ENCODE measurements at places on chromosomes 5 and 9.

DNA sequence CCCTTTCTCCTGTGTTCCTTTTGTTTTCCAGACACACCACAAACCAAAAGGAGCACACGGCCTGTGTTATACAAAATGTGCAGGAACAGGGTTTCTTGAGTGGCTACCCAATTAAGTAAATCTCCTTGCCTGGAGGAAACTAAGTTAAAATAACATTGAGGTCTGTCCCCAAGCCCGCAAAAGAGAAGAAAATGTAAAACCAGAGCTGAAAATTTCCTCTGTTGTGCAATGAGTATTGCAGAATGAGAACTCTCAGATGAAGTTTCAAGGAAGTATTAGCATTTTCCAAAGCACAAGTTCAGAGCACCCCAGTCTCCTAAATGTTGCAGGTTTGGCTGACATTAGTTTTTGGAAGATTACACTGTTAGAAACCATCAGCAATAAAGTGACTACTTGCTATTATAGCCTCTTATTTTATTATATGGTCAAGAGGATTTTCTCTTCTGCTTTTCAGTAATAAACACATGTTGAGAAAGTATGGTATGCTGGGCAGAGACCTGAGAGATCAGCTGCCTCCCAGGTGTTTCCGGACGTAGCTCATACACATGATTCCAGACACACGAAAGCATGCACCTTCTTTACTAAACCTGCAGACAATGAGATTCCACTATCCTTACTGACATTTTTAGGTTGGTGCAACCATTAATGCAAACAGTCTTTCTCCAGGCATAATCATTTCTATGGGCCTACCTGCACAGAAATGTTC is 161.3 kb downstream of the SNCAIP start:
- DNase-seq = no peak

DNA sequence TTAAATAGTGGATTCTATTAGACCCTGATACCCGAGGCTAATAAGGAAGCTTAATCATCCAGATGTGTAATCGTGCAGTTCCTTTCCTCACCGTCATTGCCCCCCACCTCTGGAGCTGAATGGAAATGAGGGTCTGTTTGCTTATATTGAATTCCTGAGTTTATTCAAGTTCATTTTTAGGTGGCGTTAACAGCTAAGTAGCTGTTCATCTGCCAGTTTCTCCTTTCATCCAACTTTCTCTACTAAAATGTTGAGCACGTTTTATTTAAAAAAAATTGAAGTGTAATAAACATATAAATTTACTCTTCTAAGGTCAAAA is 291.0 kb downstream of the DOCK8 start:
- no peak for DNase-seq

- no peak for DNase-seq
These were observed 81.8 kb upstream of the MAMDC2 start for GRCh38 chr9:69961843-69962242.

GRCh38 chr5:39176759-39177630 is 42.4 kb downstream of the FYB1 start:
- no peak for DNase-seq

- DNase-seq = no peak
These were observed 86.9 kb downstream of the NUDT12 start for GRCh38 chr5:103475629-103476240.

DNA sequence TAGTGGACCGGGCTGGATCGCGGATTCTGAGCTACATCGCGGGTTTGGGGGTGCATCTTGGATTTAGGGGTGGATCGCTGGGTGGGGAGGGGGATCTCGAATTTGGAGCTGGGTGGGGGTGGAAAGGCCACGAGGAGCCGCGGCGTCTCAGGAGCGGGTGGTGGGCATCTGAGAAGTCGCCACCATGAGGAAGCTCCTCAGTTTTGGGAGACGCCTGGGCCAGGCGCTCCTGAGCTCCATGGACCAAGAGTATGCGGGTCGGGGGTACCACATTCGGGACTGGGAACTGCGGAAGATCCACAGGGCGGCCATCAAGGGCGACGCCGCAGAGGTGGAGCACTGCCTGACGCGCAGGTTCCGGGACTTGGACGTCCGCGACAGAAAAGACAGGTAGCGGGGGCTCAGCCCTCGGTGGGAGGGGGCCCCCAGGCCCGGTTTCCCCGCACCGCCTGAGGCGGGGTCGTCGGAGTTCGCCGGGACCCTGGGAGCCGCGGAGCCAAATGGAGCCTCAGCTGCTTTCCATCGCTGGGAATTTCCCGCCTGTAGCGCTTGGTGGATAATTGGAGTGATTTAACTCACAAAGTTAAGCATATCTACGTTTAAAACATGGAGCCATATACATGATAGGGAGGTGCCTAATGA is 376 bp downstream of the ANKRD18B start:
- no peak for DNase-seq

DNA sequence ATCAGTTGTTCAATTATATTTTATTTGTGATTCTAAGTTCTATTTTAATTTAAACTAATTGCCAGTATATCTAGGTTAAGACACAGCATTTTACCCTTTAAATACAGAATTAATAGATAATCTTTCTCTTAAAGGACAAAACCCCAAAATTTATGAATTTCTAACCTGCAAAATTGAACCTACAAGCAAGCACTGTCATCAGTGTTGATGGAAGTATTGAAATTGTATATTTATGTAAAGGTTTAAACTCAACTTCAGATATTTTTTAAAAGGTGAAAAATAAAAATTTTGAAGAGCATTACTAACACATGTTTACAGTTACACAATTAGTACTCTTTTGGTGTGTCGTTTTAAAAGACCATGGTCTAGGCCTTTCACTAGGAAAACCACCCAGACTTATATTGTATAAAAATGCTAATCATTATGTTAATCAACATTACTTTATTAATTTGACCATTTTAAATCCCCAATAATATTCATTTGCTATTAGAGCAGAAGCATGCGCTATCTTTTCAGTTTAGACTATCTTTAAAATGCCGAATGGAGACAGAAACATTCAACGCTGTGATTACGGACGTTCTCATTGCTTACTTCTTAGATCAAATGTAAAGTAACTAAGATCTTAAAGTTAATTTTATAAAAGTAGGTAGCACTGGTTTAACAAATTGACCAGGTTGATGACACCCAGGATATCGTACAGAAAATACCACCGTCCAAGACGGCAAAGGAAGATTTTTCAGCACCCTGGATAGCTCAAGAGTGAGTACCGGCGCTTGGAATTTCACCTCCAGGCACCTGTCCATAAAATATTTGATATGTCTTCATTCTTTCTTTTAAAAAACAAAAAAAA is 3.2 kb downstream of the OTP start:
- DNase-seq = no peak

- no peak for DNase-seq
These were observed 58.4 kb upstream of the SHC3 start for GRCh38 chr9:89236955-89237573.

DNA sequence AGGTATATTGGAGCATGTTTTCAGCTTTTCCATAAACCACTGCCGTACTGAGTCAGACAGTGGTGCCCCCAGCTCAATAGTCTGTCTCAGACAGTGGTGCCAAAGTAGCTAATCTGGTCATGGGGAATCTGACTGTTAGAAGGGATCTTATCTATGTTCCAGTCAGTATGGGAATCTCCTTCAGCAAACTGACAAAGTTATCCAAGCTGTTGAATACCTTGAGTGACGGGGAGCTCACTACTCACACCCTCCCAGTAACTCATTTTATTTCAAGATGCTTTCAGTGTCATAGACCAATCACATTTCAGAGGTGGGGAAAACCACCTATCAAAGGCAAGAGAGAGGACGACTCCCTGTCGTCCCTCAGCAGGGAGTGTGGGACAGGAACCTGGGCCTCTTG is 18.7 kb downstream of the ANKS6 start:
- no peak for DNase-seq

GRCh38 chr9:32258482-32258881 is 126.0 kb upstream of the ACO1 start:
- no peak for DNase-seq

- no peak for DNase-seq
These were observed 72.5 kb downstream of the NDFIP1 start for GRCh38 chr5:142181096-142181495.

GRCh38 chr5:103601314-103601713 is 38.7 kb upstream of the NUDT12 start:
- no peak for DNase-seq

- no peak for DNase-seq
These were observed 139.4 kb upstream of the IRX1 start for GRCh38 chr5:3456121-3456681.

DNA sequence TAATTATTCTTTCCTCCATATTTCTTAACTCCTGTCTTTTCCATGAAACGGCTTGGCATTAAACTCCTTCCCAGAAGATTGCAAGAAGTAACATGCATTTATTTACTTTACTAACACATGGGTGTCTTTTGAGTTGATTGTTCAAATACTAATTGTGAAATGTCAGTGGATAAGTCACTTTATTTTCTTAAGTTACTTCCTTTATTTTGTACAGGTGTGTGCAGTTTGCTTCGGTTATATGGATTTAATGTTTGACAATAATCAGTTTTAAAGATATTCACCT is 761 bp upstream of the SHOC1 start:
- no peak for DNase-seq

DNA sequence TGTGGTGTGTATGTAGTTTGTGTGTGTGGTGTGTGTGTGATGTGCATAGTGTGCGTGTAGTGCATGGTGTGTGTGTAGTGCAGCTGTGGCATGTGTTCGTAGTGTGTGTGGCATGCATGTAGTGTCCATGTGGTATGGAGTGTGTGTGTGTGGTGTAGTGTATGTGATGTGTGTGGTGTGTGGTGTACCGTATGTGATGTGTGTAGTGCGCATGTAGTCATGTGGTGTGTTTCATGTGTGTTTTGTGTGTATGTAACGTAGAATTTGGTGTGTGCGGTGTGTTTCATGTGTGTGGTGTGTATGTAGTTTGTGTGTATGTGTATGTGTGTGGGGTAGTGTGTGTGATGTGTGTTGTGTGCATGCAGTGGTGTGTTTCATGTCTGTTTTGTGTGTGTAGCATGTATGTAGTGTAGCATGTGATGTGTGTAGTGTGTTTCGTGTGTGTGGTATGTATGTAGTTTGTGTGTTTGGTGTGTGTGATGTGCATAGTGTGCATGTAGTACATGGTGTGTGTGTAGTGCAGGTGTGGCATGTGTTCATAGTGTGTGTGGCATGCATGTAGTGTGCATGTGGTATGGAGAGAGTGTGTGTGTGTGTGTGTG is 40.7 kb downstream of the SYK start:
- no peak for DNase-seq

- no peak for DNase-seq
These were observed 102.0 kb upstream of the RAPGEF1 start for GRCh38 chr9:131841765-131842318.

DNA sequence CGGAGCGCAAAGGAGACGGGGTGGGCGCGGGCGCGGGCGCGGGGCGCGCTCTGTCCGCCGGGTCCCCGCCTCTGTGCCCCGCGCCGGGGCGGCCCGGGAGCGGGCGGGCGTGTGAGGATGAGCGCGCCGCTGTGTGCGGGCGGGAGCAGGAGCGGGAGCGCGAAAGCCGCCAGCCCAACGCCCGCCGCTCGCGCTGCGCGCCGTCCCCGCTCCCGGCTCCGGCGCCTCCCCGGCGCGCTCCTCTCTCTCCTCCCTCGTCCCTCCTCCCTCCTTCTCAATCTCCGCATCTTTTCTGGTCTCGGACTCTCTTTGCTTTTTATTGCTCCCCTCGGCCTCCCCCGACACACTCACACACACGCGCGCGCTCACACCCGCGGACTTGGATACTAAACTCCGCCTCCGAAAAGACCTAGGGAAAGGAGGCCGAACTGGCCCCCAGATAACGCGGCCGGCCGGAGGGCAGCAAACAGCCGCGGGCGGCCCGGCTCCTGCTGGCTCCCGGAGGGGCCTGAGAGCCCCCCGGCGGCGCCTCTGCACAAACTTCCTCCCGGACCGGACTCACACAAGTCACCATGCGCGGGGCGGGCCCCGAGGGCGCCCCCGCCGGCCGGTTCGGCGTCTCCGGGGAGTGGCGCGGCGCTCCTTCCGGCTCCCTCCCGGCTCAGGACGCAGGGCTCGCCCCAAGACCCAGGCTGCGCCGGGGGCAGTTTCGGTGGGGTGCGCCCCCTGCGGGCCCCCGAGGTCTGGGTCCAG is at the start of gene FIBCD1:
Gene FIBCD1 (minus strand): TSS at position 596 of the 753 bp plus-strand sequence. CDS start 640 bp downstream, outside the sequence.
- peak; percentile 87 for DNase-seq

DNA sequence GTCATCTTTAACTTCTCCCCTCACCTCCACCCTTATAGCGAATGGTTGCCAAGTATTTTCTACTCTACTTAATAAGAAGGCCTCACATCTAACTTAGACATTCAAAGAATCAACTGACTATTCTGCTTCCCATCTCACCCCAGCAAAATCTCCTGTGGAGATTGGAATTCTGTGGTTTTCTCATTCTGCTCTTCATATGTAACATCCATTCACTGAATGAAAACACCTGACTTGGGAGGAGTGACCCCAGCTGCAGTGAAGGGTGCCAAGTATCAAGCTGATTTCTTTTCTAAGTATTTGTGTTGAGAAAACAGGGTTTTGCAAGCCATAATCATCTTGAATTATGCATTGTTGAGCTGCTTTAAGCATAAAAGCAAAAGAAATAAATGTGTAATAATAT is 42.5 kb upstream of the TAF1L start:
- no peak for DNase-seq

GRCh38 chr9:134590240-134591081 is 51.1 kb upstream of the COL5A1 start:
- DNase-seq = no peak

GRCh38 chr9:19358701-19359100 is 21.3 kb downstream of the RPS6 start:
- DNase-seq = no peak

DNA sequence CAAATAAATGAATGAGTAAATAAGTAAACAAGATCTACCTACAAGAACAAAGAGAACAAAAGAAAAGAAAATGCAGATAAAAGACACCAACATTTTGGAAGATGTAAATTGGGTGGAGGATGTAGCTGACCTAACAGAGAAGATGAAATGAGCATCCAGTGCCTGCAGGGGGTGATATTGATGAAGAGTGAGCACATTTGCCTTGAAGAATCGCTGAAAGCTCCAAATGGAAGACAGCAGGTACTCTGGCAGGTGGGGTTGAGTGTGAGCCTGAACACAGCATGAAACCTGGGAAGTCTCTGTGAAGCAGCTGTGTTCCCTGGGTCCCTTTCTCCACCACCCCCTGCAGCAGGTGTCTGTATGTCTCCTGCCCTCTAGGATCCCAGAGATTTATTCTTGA is 125.6 kb downstream of the NXNL2 start:
- DNase-seq = no peak

- no peak for DNase-seq
These were observed 25.5 kb downstream of the DAB2IP start for GRCh38 chr9:121676926-121677325.

- DNase-seq = no peak
These were observed 169.7 kb downstream of the YTHDC2 start for GRCh38 chr5:113683211-113683610.

GRCh38 chr9:113410207-113410864 is at the start of the genes C9orf43 and POLE3:
Gene C9orf43 (plus strand): TSS chr9:113410747. CDS start chr9:113413494, 2,747 bp downstream.
Gene POLE3 (minus strand): TSS chr9:113410675. CDS start chr9:113410293, 382 bp downstream.
- peak; percentile 79 for DNase-seq

- no peak for DNase-seq
These were observed 432.6 kb downstream of the CYLC2 start for GRCh38 chr9:103427696-103428095.

- no peak for DNase-seq
These were observed 7.9 kb downstream of the HAND1 start for GRCh38 chr5:154470137-154470536.

Data from 8988T (cell line).